Stimulated activated naive CD8-positive, alpha-beta T cell treated with anti-CD3 and anti-CD28 coated beads, Interleukin-15, amount 100 ng/mL, for 72 hours (primary cell): ENCODE measurements at places on chromosomes 11 and 22.

DNA sequence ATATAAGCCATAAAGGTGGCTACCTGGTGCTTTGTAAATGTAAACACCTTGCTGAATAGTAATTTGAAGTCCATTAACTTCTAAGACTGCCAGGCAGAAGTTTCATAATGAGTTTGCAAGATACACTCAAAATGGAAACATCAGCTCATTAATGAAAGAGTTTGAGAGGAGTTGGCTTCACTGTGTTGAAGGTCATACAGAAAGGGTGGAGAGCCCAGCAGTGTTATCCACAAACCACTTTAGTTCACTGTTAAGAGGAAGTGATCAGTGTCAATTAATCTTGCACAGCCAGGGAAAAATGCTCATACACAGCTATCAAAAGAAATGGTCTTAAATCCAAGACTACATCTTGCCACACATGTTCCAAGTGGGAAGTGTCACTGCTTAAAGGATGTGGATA is 689.4 kb downstream of the JRKL start:
- DNase-seq = no peak

GRCh38 chr11:125163431-125164063 is 1.0 kb upstream of the PKNOX2 start:
- no peak for DNase-seq

DNA sequence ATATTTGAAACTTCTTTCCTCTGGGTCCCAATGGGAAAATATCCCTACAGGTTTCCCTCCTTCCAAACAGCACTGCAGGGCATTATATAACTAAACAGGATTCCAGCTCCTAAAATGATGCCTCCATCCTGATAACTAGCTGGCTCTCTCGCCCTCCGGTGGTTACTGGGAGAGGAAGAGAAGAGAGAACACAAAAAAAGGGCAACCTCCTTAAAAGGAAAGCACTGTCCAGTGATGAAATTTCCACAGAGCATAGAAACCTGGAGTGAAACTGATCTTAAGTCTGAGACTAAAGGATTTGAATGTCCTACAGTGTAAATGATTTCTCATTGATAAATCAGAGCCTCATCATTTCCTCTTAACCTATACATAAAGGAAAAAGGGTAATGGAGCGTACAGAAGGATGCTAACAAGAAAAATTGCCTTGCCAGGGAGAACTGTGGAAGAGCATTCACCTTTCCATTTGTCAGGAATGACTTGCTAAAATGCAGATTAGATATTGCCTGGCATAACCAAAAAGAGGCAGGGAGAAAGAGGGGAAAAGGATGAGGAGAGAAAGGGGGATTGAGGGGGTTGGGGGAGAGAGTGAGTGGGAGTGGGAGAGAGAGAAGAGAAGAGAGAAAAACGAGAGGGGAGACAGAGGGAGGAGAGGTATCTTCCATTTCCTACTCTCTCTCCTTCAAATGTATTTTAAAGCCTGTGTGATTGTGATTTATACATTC is 121.3 kb downstream of the APOL5 start:
- DNase-seq = no peak

- no peak for DNase-seq
These were observed 103.2 kb downstream of the C11orf65 start for GRCh38 chr11:108364159-108364558.

GRCh38 chr11:114001416-114001815 is 26.5 kb downstream of the HTR3A start:
- DNase-seq = no peak

DNA sequence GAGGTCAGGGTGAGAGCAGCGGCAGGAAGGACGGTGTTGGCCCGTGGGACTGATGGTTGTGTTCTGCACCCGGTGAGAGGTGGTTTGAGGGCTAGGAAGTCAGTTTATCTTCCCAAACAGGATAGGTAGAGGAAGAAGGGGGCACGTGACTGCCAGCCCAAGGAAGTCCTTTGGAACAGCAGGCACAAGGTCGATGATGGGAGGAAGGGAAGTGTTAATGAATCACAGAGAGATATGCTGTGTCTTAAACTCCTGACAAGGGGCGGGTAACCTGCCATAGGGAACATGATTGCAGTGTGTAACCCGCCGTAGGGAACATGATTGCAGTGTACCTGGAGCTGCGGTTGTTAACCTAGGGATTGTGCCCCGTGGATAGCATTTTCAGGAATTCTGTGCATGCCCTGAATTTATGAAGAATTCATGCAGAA is 49.0 kb downstream of the PRR5L start:
- DNase-seq = no peak

DNA sequence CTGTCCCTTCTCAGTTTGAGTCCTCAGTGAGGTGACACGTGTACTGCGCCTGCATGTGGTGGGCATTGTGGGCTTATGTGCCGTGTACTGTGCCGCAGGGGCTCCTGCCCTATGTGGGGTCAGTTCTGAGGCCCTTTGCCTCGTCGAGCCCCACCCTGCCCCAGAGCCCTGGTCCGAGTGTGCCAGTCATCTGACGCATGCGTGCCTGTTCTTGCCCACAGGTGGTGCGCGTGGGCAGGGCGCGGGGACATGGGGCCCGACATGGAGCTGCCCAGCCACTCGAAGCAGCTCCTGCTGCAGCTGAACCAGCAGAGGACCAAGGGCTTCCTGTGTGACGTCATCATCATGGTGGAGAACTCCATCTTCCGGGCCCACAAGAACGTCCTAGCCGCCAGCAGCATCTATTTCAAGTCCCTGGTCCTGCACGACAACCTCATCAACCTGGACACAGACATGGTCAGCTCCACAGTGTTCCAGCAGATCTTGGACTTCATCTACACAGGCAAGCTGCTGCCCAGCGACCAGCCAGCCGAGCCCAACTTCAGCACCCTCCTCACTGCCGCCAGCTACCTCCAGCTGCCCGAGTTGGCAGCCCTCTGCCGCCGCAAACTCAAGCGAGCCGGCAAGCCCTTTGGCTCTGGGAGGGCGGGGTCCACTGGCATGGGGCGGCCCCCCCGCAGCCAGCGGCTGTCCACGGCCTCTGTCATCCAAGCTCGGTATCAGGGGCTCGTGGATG is 22.3 kb upstream of the TMEM191C start:
- no peak for DNase-seq

DNA sequence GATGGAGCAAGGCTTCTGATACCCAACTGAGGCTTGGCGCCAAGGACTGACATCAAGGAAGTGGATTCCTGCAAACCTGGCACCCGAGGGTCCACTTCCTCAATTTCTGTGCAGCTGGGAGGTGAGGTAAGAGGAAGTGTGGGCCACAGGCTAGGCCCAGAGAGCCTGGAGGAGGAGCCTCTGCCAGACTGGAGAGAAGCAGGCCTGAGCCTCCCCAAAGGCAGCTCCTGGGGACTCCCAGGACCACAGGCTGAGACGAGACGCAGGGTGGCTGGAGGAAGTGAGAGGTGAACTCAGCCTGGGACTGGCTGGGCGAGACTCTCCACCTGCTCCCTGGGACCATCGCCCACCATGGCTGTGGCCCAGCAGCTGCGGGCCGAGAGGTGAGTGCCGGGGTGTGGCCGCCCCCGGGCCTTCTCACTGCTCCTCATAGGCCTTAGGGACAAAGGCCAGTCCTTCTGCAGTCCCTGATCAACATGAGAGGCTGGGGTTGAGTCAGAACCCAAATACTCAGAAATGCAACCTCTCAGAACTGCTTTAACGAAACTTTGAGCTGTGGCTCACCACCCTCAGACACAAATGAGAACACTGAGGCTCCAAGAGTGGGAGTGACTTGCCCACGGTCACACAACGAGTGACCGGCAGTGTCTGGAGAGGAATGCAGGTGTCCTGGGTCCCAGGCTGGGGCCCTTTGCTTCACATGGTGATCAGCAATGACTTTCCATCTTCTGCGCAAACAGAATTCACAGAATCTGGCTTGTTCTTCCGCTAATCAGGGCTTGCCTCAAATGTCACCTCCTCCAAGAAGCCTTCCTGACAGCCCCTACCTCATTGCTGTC is at the start of gene NCF4:
TSS of gene NCF4 (plus strand) at position 186 of the 839 bp plus-strand sequence. CDS start at position 352, 166 bp downstream.
- peak; percentile 74 for DNase-seq

- no peak for DNase-seq
These were observed 38.6 kb downstream of the SGSM3 start for GRCh38 chr22:40408718-40409612.

- no peak for DNase-seq
These were observed 38.4 kb downstream of the DYNC2H1 start for GRCh38 chr11:103147627-103148026.

DNA sequence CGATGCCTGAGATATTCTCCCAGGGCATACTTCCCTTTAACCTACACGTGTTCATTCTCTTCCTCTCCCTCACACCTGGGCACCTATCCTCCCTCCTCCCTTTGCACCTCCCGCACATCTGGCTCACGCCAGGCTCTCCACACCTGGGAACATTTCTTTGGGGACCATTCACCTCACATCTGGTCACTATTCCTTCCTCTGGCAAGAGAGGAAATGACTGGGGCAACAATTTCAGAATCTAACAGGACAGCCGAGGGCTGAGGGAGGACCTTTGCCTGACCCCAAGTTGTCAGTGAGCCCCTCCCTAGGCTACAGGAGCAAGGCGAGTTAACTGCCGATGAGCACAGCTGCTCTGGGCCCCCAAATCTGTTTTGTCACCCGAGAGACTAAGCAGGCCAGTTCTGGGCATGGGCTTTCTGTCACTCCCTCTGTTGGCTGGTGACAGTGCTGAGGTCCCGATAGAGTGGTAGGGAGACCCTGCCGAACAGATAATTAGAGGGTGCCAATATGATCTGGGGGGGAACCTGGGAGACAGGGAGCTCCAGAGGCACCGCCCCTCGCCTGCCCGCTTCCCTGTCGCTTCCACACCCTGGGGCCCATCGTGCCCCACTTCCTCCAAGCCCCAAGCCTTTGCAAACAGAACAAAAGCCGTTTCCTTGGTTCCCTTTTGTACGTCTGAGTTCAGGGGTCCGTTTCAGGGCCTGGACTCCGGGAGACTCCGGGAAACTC is 45.6 kb downstream of the EIF3F start:
- DNase-seq = no peak

GRCh38 chr11:108768370-108768769 is 103.5 kb downstream of the DDX10 start:
- DNase-seq = no peak

DNA sequence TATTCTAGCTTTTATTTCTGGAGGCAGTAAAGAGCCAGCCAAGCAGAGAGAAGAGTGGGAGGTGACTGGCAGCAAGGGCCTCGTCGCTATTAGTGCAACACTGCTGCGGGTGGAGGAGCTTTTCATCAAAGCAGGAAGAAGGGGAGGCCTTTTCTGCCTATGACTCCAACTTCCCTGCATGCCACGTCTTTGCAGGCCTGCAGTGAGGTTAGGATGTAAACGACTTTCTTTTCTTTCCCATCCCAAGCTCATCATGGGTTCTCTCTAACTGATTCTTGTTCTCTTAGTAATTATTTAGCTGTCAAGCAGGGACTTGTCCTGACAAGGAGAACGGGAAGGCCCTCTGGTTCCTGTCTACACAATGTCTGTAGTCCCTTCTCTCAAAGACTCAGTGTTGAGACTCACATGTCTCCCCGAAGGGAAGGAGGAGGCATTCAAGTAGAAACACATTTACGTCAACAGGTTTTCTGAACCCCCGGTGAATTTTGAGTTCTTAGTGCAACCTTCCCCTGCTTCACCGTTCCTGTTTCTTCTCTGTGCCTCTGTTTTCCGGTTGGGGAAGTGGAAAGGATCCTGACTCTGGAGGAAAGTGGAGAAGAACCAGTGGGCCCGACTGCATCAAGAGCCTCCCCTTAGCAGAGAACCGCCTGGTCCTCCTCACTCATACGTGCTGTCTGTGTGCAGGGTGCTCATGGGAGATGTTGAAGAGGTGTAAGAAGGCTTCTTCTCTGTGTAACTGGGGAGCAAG is 56.9 kb downstream of the PACS1 start:
- peak; percentile 44 for DNase-seq

DNA sequence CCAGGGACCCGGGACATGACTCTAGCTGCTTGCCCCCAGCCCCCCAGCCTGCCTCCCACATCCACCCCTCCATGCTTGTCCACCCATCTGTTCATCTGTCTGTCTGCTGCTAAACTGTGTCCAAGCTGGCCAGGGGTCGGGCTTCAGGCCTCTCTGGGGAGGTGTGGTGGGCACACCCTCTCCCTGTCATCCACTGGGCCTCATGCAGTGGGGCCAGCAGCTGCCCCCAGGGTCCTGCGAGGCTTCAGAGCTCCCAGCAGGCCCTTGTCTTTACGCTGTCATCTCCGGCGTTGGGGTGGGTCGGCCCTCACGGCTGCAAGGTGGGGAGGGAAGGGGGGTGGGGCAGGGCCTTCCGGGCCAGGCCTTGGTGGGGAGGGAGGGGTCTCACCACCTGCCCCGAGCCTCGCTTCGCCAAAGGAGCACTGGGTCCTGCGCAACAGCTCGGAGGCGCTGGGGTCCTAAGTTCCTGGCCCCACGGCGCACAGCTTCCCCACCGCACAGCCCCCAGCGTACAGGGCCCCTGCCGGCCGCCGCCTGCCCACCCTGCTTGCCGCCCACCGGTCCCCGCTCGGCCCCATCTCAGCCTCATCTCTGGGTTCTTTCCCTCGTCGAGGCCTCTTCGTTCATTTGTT is 26.7 kb downstream of the MOB2 start:
- DNase-seq = no peak

GRCh38 chr11:117874910-117875381 is 1.5 kb downstream of the FXYD6 start:
- DNase-seq = no peak

GRCh38 chr11:7672276-7672959 is 882 bp downstream of the CYB5R2 start:
- DNase-seq = no peak

- no peak for DNase-seq
These were observed 122.8 kb upstream of the MTNR1B start for GRCh38 chr11:92846491-92847125.

- peak; percentile 23 for DNase-seq
These were observed 21.1 kb downstream of the UBASH3B start for GRCh38 chr11:122676638-122677037.

DNA sequence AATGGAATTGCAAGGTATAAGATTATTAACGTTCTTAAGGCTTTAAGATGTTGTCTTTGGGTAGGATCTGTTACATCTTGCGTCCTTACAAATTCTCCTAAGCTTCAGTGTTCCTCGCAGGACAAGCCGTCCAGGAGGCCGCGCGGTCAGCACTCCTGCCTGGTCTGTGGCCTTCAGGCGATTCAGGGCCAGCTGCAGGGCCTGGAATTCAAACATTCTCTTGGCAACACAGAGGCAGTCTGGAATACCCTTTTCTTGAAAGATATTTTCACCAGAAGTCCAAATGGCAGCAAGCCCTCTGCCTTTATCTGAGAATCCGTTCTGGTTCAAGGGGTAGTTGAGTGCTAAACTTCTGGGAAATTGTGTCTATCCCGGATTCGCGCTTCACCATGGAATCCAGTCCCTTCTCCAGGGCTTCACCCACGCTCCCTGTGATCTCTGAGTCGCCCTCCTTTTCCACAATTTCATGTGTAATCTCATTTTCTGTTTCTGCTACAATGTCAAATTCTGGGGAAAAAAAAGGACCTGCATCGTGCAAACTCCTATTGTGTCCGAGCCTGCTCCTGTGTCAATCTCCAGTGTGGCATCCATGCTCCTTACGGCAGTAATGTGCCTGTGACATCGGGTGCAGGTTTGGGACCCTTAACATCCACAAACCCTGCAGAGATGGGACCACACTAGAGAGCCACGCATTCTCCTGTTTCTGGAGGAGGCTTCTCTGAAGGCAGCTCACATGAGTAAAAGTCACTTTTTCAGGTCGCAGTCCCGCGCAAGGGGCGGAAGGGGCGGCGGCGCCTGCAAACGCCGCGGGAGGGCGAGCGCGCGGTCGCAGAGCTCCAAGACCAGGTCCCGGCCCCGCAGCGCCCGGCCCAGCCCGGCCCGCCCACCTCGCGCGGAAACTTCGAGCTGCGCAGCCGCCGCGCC is 25.4 kb upstream of the SORL1 start:
- peak; percentile 52 for DNase-seq

- DNase-seq = no peak
These were observed 73.7 kb downstream of the MTMR3 start for GRCh38 chr22:29956680-29957079.
